ENCODE measurements at places on chromosomes 7 and 10.

DNA sequence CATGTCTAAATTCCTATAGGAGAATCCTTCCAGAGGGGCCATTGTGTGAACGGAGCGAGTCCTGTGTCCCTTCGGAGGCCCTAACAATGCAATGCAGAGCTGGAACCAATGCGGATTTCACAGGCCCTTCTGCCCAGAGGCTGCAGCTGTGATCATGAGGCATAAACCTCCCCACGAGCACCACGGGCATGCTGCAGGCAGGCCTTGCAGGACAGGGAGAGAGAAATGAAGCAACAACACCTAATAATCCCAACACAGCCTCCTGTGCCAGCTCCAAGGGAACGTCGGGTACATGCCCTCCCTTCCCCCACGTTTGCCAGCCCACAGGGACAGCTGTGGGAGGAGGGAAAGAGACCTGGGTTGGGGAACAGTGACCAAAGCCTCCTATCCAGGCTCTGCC lies 74.4 kb downstream of the TNS3 start:
- DNase-seq, result no peak

GRCh38 chr10:105185161-105185560 lies 544.1 kb downstream of the SORCS3 start:
- no peak for DNase-seq

GRCh38 chr10:6416892-6417512 lies 163.1 kb downstream of the PRKCQ start:
- peak; percentile 71 for DNase-seq

- DNase-seq, result no peak
These were observed 51.0 kb upstream of the NOBOX start for GRCh38 chr7:144454256-144455039.

DNA sequence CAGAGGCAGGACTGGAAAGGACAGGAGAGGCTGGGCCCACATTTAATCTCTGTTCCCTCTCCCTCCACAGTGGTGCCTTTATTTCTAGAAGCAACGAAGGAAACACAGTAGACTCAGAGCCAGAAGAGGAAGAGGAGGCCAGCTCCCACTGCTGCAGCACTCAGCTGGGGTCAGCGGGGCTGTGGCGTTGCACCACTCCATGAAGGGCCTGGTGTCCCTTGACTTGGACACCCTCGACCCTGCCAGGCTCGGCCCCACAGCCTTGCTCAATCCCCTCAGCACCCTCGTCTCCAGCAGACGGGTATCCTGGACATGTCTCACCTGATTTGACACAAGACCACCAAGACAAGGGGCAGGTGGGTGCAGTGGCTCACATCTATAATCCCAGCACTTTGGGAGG lies 38.8 kb downstream of the PRKAG2 start:
- no peak for DNase-seq

DNA sequence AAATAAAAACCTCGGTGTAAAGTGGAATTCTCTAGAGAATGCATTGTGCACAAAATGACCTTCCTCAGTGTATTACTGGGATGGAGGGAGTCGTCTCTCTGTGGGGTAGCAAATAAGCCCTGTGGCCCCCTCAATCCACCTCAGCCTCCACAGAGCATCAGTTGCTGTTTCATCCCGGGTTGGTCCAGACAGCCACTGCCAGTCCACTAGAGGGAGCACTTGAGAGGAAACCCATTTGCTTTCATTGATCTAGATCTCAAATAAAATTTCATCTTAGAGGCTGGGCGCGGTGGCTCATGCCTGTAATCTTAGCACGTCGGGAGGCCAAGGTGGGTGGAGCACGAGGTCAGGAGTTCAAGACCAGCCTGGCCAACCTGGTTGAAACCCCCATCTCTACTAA lies 1128.7 kb downstream of the CNTNAP2 start:
- peak; percentile 18 for DNase-seq

DNA sequence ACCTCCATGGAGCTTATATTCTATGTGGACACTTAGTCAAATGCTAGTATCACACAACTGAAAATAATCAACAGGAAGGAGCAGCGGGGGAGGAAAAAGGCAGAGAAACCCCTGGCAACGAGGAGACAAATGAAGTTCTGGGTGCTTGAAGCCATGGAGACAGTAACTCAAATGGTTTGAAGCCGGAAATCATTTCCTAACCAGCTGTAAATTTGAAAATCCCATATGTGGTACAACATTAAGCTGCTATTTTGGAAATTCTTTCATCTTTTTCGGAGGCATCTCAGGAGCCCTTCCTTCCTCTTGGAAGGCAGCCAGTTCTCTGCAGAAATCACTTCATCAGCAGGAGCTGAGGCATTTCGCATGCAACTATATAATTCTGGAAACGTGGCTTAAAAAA lies 91.4 kb downstream of the PPP1R3C start:
- no peak for DNase-seq

DNA sequence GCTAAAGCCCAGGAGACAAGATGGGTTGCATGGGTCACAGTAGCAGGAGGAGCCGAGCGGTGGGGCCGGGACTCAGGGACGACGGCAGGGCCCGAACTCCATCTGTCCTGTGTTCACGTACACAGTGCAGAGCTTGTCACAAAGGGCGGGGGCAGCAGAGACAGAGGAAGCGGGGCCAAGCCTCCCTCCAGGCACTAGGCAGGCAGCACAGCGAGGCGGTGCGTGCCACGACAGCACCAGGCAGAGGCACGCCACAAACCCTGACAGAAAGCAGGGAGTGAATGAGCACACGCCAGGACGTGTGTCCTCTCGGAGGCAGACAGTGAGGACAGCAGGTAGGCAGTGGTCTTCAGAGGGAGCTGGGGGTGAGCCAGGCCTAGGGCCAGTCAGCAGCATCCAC lies 177.8 kb downstream of the MAD1L1 start:
- no peak for DNase-seq

GRCh38 chr10:47245731-47246350 lies 54.2 kb upstream of the GDF10 start:
- DNase-seq, result no peak

- no peak for DNase-seq
These were observed 440.6 kb downstream of the PARD3 start for GRCh38 chr10:34374356-34375045.

- DNase-seq, result no peak
These were observed 86.8 kb upstream of the CACNA2D1 start for GRCh38 chr7:82530361-82530760.

- DNase-seq, result no peak
These were observed 149.8 kb downstream of the AKR1D1 start for GRCh38 chr7:138226001-138226476.

DNA sequence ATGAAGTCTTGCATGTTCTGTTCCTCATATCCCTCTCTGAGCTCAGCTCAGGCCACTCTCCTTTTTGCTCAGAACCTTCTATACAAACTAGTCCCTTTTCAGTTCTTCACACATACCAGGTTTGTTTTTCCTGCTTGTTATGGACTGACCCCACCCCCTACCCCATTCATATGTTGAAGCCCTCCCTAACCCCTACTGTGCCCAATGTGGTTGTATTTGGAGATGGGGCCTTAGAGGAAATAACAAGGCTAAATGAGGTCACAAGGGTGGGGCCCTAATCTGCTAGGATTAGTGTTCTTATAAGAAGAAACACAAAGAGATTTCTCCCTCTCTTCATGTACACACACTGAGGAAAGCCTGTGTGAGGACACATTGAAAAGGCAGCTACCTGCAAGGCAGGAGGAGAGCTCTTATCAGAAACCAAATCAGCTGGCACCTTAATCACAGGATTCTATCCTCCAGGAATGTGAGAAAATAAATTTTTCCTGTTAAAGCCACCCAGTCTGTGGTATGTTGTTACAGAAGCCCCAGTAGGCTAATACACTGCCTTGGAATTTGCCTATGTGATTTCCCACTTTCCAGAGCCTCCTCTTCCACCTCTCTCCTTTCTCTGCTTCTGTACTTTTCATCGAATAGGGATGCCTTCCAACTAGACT lies 67.3 kb upstream of the DNAJB12 start:
- DNase-seq, result no peak

DNA sequence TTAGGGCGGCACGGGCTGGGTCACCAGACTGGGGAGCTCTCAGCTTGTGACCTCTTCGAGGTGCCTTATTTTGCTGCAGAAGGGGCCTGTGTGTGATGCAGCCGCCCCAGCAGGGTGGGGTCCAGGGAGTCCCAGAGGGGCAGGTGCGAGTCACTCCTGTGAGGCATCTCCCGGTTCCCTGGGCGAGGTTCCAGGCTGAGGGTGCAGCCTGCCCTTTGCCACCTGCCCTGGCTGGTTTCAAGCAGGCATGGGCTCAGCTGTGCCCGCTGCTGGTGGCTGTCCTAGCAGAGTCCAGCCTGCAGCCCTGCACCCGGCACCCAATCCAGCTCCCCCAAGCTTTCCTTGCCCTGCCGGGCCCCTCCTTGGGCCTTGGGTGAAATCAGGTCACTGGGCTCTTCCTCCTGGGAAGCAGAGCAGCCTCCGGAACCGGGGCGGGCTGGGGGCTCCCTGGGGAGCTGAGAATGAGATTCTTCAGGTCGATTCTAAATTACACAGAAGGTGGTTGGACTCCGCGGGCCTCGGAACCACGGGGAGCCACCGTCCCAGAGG lies 64.8 kb downstream of the PWWP2B start:
- DNase-seq, result no peak

DNA sequence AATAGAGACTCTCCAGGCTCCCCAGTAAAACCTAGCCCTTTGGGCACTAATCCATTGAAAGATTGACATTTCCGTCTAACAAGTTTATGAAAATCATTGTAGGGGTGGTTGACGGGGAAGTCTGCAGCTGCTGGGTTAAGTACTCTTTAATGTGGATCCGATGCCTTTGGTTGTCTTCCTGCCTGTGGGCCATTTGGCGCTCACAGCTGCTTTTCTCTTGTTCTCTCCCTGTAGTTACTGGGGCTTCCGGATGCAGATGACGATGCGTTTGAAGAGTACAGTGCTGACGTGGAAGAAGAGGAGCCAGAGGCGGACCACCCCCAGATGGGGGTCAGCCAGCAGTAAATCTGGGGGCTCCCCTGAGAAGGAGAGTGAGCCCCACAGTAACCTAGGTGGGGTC lies 22.4 kb downstream of the MTURN start:
- DNase-seq, result no peak

DNA sequence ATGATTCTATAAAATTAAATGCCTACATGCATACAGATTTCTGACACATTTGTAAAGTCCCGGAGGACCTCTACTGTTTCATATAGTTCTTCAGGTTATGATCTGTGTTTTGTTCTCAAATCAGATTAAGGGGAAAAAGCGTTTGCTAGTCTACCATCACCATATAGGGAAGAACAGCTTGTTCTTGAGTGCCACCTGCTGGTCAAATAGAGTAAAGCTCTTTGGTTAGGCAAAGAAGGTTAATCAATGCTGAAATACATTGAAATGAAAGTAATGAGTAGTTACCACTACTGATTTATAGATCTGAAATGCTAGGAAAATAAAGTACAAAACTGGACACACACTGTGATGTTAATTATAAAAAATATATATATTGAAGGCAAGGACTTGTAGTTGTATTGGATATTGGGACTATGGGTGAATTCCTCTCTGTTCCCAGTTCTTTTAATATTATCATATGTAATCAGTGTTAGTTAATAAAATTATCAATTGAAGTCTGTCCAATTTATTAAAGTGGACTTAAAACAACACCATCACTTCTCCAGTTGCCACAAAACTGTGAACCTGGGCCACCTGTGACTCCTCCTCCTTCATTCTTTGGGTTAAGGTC lies 72.6 kb upstream of the PDLIM1 start:
- DNase-seq, result peak; percentile 70

GRCh38 chr7:1977059-1977875 lies 255.5 kb downstream of the MAD1L1 start:
- no peak for DNase-seq

DNA sequence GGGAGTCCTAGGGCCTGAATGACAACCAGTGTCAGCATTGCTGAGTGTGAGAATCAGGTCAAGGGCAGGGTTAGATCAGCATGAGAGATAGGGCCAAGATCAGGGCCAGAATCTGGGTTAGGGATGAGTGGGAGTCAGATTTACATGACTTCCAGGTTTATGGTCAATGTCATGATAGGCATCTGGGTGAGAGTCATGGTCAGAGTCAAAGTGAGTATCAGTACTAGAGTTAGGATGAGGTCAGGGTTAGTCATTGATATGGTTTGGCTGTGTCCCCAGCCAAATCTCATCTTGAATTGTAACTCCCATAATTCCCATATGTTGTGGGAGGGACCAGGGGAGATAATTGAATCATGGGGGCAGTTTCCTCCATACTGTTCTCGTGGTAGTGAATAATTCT lies 12.3 kb downstream of the MRPS24 start:
- DNase-seq, result no peak

Measured in A549 (cell line).